Placental pericyte (primary cell): ENCODE measurements at places on chromosomes 6 and 20. TPM values are rescaled to one million over a fixed set of nuclear protein-coding genes. Genes with fewer than 3 reads are reported as not detected.

GSTA1 gene
- total RNA-seq, result not detected in 2 replicates

ADGRB3 gene
- 0.29 TPM in 1 of 2 replicates, not detected in the other for total RNA-seq

IYD gene
- total RNA-seq, result not detected in 2 replicates

TDRD6 gene
- total RNA-seq, result under 0.01 TPM in 2 replicates

CNR1 gene
- total RNA-seq, result under 0.01 TPM in 1 of 2 replicates, not detected in the other

NFATC2 gene
- 1.1 and 4.7 TPM in 2 replicates for total RNA-seq

RBPJL gene
- not detected in 2 replicates for total RNA-seq

LY6G6F gene
- not detected in 2 replicates for total RNA-seq

FILIP1 gene
- 0.43 and 1.3 TPM in 2 replicates for total RNA-seq

MDC1 gene
- 4.4 and 14.3 TPM in 2 replicates for total RNA-seq

BMP2 gene
- total RNA-seq, result 6.8 and 45.2 TPM in 2 replicates

PARD6B gene
- 3.4 and 9.6 TPM in 2 replicates for total RNA-seq

CEP43 gene
- 17.9 and 32.1 TPM in 2 replicates for total RNA-seq

CAGE1 gene
- 0.14 and 0.22 TPM in 2 replicates for total RNA-seq

MPC1 gene
- total RNA-seq, result 18.2 and 20.0 TPM in 2 replicates

TPX2 gene
- 3.1 and 123 TPM in 2 replicates for total RNA-seq

HLA-DQA1 gene
- total RNA-seq, result 0.43 TPM in 1 of 2 replicates, not detected in the other

SAMD10 gene
- total RNA-seq, result 1.7 and 2.6 TPM in 2 replicates

WFDC5 gene
- not detected in 2 replicates for total RNA-seq

PSORS1C1 gene
- total RNA-seq, result 1.3 and 2.3 TPM in 2 replicates

KHDC1L gene
- total RNA-seq, result 0.44 TPM in 1 of 2 replicates, not detected in the other

FNDC11 gene
- total RNA-seq, result 0.43 and 0.88 TPM in 2 replicates

RUNX2 gene
- 9.0 and 18.3 TPM in 2 replicates for total RNA-seq

UBD gene
- total RNA-seq, result not detected in 2 replicates

CCN6 gene
- total RNA-seq, result not detected in 2 replicates

SLC22A1 gene
- total RNA-seq, result 0.14 and 0.44 TPM in 2 replicates

HAO1 gene
- not detected in 2 replicates for total RNA-seq

PDE7B gene
- total RNA-seq, result 20.2 and 30.2 TPM in 2 replicates

SNAI1 gene
- 1.1 and 2.1 TPM in 2 replicates for total RNA-seq

GHRH gene
- total RNA-seq, result not detected in 2 replicates

SLC35D3 gene
- total RNA-seq, result 0.14 TPM in 1 of 2 replicates, not detected in the other

LINC00237 gene
- total RNA-seq, result not detected in 2 replicates

SLC4A11 gene
- 2.2 and 2.9 TPM in 2 replicates for total RNA-seq

TMEM217 gene
- 2.8 and 2.9 TPM in 2 replicates for total RNA-seq

FKBP1C gene
- 0.44 and 1.0 TPM in 2 replicates for total RNA-seq

DACT2 gene
- 0.29 and 0.88 TPM in 2 replicates for total RNA-seq

MEP1A gene
- not detected in 2 replicates for total RNA-seq

HRH3 gene
- total RNA-seq, result not detected in 2 replicates

TLDC2 gene
- not detected in 2 replicates for total RNA-seq

CTAGE9 gene
- total RNA-seq, result not detected in 2 replicates

SIRPG gene
- total RNA-seq, result not detected in 2 replicates

GLP1R gene
- total RNA-seq, result not detected in 2 replicates

FGD2 gene
- not detected in 2 replicates for total RNA-seq

REM1 gene
- total RNA-seq, result not detected in 2 replicates
